ENCODE measurements at places on chromosomes 2 and 18. TPM values are rescaled to one million over a fixed set of nuclear protein-coding genes. Genes with fewer than 3 reads are reported as not detected.

The WDR54 gene
- polyA plus RNA-seq: 8.7 TPM

The HOXD12 gene
- not detected for polyA plus RNA-seq

The SLC4A5 gene
- polyA plus RNA-seq: 0.43 TPM

The SRD5A2 gene
- polyA plus RNA-seq: not detected

The FZD7 gene
- 2.3 TPM for polyA plus RNA-seq

The ASXL2 gene
- 2.0 TPM for polyA plus RNA-seq

The SS18 gene
- polyA plus RNA-seq: 15.1 TPM

The PPP1R1C gene
- 4.9 TPM for polyA plus RNA-seq

The TUBB8B gene
- not detected for polyA plus RNA-seq

The MC4R gene
- polyA plus RNA-seq: not detected

The RALBP1 gene
- polyA plus RNA-seq: 29.9 TPM
